Aorta (tissue), 5 donors: ENCODE measurements at places on chromosomes 3 and 15. TPM values are rescaled to one million over a fixed set of nuclear protein-coding genes. Genes with fewer than 3 reads are reported as not detected.

DNA sequence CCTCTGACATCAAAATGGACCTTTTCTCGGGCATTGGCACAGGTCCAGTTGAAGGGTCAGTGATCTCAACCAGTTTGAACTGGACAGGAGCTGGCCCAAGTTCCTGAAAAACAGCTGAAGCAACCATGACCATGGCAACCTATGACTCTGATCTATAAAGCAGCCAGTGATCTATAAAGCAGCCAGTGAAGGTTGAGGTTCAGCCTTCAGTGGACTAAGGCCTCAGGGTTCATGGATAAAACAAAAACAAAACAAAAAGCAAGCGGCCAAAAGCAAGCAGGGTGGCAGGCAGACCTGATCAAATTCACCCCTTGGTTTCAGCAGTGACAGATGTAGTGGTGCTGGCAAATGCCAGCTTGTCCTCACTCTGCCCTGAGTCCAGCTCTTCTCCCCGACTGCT lies 10.0 kb upstream of the CHRNB4 start:
- DNase-seq: no peak
- no peak overlapping the region for H3K4me3 ChIP-seq
- H3K36me3 ChIP-seq: no peaks in the 10 kb centered on the region
- H3K27ac ChIP-seq: no peak overlapping the region
- H3K27me3 ChIP-seq: no peaks in the 10 kb centered on the region
- H3K4me1 ChIP-seq: no peaks in the 10 kb centered on the region

Gene GOLGA8N
- total RNA-seq: 18.1 TPM

DNA sequence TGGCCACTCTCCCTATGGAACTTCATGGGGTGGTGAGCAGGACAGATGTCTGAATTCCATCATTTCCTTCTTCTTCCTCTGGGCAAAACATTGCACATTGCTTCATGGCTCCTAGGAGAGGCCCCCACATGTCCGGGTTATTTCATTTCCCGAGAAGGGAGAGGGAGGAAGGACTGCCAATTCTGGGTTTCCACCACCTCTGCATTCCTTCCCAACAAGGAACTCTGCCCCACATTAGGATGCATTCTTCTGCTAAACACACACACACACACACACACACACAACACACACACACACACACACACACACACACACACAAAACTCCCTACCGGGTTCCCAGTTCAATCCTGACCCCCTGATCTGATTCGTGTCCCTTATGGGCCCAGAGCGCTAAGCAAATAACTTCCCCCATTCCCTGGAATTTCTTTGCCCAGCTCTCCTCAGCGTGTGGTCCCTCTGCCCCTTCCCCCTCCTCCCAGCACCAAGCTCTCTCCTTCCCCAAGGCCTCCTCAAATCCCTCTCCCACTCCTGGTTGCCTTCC lies 1.9 kb downstream of the RHO start:
- H3K27me3 ChIP-seq: no peaks in the 10 kb centered on the region
- H3K27ac ChIP-seq: no peak overlapping the region
- no peaks in the 10 kb centered on the region for H3K4me1 ChIP-seq
- H3K4me3 ChIP-seq: no peak overlapping the region

DNA sequence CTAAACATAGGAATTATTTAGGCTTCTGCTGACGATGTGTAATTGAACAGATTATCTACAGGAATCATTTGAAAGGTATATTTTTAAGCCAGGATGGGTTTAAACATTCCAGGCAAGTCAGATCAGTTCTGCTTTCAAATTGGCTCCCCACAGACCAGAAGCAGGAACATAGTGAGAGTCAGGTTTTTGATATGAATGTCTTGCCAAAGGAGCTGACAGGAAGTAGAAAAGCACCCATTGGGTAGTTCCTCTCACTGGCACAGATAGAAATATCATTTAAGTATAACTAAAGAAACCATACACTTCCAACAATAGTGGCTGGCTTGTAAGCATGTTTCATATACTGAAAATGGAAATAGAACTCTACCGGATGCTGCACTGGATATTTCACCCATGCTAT lies 95.2 kb downstream of the CLDN1 start:
- no peak overlapping the region for H3K27ac ChIP-seq
- DNase-seq: no peak
- no peak overlapping the region for H3K4me3 ChIP-seq
- H3K36me3 ChIP-seq: no peaks in the 10 kb centered on the region
- no peaks in the 10 kb centered on the region for H3K27me3 ChIP-seq

- no peak overlapping the region for H3K27ac ChIP-seq
- no peaks in the 10 kb centered on the region for H3K27me3 ChIP-seq
Measured at GRCh38 chr15:65027593-65027992, 1.8 kb downstream of the MTFMT start.
